H1 (cell line): ENCODE measurements at places on chromosomes 12 and 14. TPM values are rescaled to one million over a fixed set of nuclear protein-coding genes. Genes with fewer than 3 reads are reported as not detected.

DNA sequence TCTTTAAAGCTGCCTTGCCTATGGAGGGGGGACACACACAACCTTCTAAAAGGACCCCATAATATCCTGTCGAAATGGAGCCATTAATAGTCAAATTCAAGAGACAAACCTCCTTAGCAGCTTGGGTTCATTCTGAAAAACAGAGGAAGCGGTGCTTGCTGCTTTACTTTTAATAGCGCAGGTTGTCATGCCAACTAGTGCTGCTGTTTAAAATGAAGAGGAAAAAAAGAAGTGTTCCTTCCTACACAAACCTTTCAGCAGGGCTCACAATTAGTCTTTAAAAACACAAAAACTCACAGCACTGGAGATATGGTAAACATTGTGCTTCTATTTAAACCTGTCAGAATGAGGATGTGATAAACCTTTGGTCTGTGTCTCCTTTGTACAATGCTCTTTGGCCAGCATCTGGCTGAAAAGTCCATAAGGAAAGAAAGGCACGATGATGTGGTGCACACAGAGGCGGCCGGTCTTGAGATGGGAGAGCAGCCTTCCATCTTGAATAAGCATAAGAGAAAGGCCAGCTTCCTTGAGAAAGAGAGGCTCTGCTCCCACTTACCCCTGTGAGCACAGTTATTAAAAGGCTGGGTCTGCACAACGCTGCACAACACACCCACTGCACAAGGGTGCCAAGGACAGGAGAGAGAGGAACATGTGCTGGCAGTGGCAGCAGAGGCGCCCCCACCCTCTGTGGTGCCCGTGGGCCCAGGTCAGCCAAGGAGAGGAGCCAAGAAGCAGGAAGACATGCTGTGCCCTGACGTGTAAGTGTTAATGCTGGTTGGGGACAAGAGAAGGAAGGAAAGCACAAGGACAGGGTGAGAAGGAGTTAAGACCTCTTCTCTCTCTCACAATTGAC, 144.6 kb downstream of the TTC7B start:
- no peaks in the 10 kb centered on the region for H3K27me3 ChIP-seq
- H3K4me3 ChIP-seq = no peak overlapping the region
- no peak overlapping the region for H3K27ac ChIP-seq
- H3K4me1 ChIP-seq = no peaks in the 10 kb centered on the region
- no peaks in the 10 kb centered on the region for H3K36me3 ChIP-seq
- no peak for DNase-seq

DNA sequence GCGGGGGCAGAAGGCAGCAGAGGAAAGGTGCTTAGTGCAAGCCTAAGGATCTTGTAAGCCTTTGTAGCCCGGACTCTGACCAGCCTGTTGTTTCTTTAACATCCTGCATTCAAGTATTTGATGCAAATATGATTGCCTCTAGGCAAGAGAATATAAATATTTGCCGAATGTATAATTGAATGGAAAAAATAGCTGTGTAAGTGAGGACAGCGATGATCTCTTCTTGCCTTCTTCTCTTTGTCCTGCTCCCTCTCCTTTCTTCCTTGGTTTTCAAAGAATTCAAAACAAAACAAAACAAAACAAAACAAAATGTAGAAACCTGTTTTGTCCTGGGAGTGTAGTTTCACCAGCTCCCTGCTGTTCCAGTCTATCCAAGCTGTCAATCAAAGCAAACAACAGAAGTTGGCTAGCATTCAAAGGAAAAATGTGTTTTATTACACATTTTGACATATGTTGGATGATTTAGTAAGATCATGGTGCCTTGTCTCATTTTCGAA, 74.9 kb upstream of the CPM start:
- peaks cover 2% of the 10 kb centered on the region; the same call in 1 of the 2 replicates for H3K27me3 ChIP-seq
- peak overlapping the region; percentile 27; the same call in 1 of the 2 replicates for H3K4me3 ChIP-seq
- no peaks in the 10 kb centered on the region for H3K36me3 ChIP-seq
- peaks cover 9% of the 10 kb centered on the region for H3K4me1 ChIP-seq

NANOG gene
- 229 and 231 TPM in 2 replicates for total RNA-seq

PSEN1 gene
- total RNA-seq = 38.7 TPM in 2 replicates

DNA sequence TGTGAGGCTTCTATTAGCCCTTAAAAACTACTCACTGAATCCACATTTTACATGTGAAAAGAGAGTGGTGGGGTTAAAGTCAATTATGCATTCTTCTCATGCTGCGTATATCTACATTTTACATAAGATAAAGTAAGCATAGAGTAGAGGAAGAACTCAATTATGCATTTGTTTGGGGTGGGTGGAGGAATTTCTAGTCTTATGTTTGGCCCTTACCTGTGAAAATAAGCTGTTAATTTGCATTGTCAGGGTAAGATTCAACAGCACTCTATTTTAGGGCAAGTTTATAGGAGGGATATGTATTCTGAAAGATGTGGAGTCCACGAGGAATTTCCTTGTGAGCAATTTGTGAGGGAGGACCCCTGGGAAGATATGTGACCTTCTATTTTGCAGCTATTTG, 30.9 kb upstream of the CAPRIN2 start:
- no peak for DNase-seq
- peaks cover 3% of the 10 kb centered on the region; the same call in 1 of the 2 replicates for H3K4me1 ChIP-seq
- no peak overlapping the region for H3K4me3 ChIP-seq
- no peaks in the 10 kb centered on the region; the same call in 1 of the 2 replicates for H3K36me3 ChIP-seq
- H3K27me3 ChIP-seq = no peaks in the 10 kb centered on the region
